ENCODE measurements at places on chromosomes 2 and 18.

GRCh38 chr2:24588294-24588693, 97.2 kb downstream of the NCOA1 start:
- no peak for DNase-seq

DNA sequence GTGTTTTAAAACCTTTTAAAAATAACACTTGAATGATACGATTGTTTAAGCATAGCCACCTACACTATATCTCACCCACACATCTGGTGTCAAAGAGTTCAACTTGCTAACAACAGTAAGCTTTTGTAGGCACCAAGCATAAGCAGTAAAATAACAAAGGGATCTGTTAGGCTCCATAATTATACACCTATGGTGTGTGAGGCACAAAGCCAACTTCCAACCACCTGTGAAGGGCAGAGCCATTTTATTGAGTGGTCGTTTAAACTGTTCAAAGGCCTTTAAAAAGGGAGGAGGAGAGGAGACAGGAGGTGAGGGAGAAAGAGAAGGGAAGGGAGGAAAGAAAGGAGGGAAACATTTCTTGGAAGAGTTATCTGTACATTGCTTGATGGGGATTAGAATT, 27.9 kb downstream of the NEMP2 start:
- no peak for DNase-seq

- no peak for DNase-seq
Observed at GRCh38 chr2:220586980-220587530, 959.6 kb downstream of the SLC4A3 start.

DNA sequence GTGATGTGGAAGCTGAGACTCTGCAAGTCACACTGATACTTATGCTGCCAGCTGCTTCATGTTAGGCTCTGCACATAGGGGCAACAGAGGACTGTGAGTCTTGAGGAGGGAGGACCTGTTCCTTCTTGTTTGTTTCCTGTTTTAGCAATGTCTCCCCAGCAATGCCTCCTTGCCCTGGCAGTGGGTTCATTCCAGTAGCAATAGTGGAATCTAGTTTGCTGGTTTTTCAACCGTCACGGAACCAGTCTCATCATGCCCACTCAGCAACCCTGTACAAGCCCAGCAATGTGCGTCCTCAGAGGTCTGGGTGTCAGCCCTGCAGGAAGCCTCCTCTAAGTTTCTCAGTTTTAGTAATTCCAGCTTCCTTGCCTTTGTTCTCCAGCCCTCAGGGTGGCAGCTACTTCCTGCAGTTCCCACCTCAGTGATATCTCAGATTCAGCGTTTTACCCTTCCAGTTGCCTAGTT, 20.5 kb upstream of the ITGB6 start:
- DNase-seq = no peak

- no peak for DNase-seq
Observed at GRCh38 chr2:71796174-71796593, 342.8 kb downstream of the DYSF start.

DNA sequence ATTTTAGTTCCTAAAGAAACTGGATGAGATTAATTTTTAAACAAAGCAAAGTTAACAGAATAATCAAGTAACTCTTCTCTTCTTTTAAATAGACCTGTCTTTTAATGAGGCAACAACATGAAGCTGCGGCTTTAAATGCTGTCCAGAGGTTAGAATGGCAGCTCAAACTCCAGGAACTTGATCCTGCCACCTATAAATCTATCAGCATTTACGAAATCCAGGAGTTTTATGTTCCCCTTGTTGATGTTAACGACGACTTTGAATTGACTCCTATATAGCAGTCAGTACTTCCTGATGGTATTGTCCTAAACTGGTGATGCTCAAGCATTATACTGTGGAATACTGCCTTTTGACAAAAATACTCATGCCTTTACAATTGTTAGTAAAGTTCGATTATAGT, 53.7 kb upstream of the TWSG1 start:
- DNase-seq = no peak

Data from stimulated activated CD8-positive, alpha-beta memory T cell treated with anti-CD3 and anti-CD28 coated beads, Interleukin-15, amount 100 ng/mL, for 4 hours (primary cell).